ENCODE measurements at places on chromosomes 2 and 18. TPM values are rescaled to one million over a fixed set of nuclear protein-coding genes. Genes with fewer than 3 reads are reported as not detected.

DNA sequence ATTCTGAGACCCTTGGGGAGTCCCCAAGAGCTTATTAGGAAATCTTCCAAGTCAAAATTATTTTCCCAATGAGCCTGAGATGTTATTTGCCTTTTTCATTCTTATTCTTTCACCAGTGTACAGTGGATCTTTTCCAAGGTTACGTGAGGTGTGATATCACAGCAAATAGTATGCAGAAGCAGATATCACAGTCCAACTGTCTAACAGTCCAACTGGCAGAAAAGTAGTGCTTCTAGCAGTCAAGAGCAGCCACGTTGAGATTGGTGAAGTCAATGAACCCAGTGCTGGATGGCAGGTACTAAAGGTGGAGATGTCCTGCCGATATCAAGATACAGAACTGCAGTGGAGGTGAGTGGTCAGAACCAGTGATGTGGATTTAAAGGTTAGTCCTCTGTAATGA lies 78.9 kb upstream of the ZNF397 start:
- no peak for DNase-seq

GRCh38 chr18:46555724-46556123 lies 101.3 kb downstream of the LOXHD1 start:
- DNase-seq, result peak; percentile 7

- no peak for DNase-seq
Observed at GRCh38 chr2:212708355-212708754, 169.8 kb upstream of the ERBB4 start.

- no peak for DNase-seq
Observed at GRCh38 chr2:223952280-223952968, 4.8 kb upstream of the MRPL44 start.

- DNase-seq, result peak; percentile 61
Observed at GRCh38 chr2:235050980-235051351, 99.1 kb downstream of the SH3BP4 start.

- DNase-seq, result no peak
Observed at GRCh38 chr2:77807531-77808215, 285.5 kb upstream of the LRRTM4 start.

The RGPD3 gene
- 0.05 TPM for total RNA-seq

- no peak for DNase-seq
Observed at GRCh38 chr2:102397209-102397608, 25.8 kb upstream of the IL18RAP start.

- no peak for DNase-seq
Observed at GRCh38 chr2:113156278-113157117, 17.3 kb upstream of the PSD4 start.

DNA sequence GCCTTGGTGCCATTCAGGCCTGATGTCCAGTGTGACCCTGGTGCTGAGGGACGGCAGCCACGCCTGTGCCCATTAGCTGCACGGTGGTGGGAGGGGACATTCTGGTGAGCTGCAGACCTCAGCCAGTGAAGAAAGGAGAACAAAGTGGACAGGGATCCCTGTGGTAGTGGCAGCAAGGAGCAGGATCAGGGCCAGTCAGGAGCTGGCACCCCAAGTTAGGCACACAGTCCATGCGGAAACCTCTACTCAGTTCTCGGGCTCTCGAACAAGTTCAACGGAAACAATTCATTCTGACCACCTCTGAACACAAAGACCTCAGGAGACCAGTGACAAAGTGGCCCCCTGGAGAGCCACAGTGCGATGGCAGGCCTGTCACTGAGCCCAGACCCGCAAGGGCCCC lies 30.1 kb downstream of the COA5 start:
- no peak for DNase-seq

GRCh38 chr2:160358046-160358445 lies 135.6 kb downstream of the RBMS1 start:
- no peak for DNase-seq

The C2orf72 gene
- 2.0 TPM for total RNA-seq

- no peak for DNase-seq
Observed at GRCh38 chr2:102100371-102101096, 42.0 kb upstream of the IL1R1 start.

DNA sequence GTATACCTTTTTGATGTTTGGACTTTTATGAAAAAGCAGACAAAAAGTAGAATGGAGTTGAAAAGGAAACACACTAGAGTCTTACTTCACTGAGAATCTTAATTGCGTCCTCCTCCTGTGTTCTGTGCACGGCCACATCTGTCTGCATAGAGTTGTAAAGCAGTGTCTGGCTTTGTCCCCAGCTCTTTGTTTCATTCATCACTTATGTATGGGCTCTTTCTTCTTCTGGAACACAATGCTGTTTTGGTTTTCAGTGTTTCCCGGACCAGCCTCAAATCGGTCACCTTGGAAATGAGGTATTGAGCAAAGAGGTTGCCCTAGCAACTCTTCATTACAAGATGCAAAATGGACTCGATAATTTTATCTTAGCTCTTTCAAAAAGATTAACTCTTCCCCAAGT lies 104.3 kb upstream of the CNGA3 start:
- DNase-seq, result no peak

DNA sequence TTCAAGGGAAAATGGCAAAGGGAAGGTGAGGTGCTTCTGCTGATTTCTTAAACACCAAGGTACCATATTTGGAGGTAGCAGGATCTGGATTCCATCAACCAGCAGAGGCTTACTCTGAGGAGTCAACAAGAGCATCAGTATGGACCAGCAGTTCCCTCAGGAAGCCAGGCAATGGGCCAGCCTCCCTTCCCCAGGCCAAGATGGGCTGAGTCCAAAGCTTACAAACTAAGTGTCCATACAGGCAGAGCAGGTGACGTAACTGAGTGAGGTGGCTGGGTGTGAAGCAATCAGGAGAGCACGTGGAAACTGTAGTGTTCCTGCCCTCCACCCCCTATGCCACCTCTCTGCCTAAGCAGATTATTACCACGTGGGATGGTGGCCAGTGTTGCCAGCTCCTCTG lies 134.2 kb upstream of the HNRNPA3 start:
- DNase-seq, result no peak

The CREG2 gene
- total RNA-seq, result 0.20 TPM

The QPCT gene
- total RNA-seq, result 311 TPM

DNA sequence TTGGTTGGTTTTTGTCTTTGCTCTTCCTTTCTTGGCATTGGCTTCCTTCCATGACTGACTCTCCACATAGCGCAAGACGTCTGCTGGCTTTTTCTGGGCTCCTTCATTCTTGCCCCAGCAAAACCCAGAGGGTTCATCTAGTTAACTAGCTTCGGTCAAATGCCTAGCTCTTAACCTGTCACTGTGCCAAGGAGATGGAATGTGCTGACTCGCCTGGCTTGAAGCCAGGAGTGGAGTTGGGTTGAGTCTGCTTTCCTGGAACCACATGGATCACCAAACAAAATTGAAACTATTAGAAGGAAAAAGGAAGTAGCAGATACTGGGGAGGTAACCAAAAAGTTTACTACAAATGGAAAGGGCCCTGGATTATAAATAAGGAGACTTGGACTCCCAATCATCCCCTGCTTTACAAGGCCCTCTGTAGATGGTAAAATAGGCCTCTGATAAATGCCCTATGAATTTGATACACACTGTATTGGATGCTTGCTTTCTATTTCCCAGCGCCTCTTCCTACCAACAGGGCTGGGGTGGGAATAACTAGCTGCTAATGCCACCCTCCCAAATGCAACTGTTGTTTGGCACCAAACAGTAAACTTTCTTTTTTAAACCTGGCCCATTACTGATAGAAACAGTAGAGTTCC lies 11.3 kb downstream of the MALT1 start:
- DNase-seq, result peak; percentile 23

GRCh38 chr18:59941331-59941730 lies 41.5 kb downstream of the PMAIP1 start:
- DNase-seq, result no peak

GRCh38 chr18:5868218-5868854 lies 27.0 kb downstream of the TMEM200C start:
- DNase-seq, result peak; percentile 83

DNA sequence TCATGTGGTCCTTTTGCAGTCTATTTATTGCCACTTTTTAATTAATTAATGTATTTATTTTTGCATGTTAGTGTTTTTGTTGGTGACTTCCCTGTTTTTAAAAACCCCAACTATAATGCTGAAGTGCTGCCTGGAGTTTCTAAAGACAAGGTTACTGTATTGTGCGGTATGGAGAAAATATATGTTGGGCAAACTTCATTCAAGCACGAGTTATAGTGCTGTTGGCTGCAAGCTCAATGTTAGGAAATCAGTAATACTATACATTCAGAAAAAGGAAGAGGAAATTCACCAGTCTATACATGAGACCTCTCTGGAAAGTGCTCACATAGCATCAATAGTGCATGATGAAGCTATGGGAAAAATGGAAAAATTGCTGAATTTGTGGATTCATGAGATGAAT lies 15.4 kb upstream of the RBMS1 start:
- DNase-seq, result no peak

The C2orf68 gene
- 42.3 TPM for total RNA-seq

- DNase-seq, result no peak
Observed at GRCh38 chr2:19714926-19715325, 186.9 kb downstream of the TTC32 start.

DNA sequence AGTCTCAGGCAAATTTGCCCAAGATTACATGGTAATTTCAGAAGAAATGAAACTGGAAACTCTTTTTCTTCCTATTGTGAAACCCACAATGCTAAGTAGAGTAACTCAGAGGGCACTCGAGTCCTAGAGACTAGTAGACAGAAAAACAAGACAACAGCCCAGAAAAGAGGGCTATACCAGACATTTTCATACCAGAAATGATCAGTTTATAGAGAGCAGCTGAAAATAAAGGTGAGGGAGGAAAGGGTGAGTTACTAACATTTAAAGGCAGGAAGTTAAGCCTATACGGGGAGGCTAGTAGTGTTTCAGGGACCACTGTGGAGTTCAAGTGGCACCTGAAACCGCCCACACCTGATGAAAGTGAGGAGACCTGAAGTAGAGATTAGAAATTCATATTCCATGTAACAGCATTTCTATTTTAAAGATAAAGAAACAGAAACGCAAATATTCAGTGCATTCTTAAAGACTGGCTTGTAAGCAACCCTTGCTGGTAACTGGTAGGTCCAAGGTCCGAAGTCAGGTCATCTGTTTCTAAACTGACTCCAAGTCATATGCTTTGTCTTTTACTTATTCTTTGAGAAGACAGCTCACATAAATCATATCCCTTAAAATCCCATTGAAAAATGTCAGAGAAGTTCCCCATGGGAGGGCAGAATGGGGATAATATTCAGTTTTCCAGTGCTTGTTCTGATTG lies 145.1 kb upstream of the ITGB6 start:
- no peak for DNase-seq

DNA sequence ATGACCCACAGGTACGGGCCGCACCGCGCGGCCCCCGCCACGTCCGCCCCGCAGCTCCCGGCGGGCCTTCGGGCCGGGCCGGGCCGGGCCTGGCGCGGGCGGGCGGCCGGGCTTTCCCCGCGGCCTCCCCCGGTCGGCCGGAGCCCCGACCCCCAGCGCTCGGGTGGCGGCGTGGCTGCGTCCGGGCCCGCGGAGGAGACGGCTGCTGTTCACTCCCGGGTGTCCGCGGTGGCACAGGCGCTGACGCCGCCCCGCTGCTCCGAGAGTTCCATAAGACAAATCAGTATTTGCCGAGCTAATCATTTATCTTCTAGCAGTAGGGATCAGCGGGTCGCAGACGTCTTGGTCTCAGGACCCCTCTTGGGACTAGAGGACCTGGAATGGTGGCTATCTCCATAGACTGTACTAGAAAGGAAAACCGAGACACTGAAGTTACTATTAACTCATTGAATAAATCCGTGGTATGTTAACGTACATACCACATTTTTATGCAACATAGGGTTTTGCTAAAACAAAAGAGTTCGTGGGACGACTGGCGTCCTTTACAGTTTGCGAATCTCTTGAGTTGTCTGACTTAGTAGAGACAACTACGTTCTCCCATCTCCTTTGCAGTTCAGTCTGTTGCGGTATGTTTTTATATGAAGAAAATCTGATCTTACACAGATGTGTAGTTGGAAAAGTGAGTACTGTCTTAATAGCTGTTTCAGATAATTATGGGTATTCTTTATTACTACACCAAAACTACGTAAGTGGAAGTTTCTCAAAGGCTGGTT lies 500 bp downstream of the LIMS1 start:
- peak; percentile 7 for DNase-seq

The BCL11A gene
- 2.1 TPM for total RNA-seq

DNA sequence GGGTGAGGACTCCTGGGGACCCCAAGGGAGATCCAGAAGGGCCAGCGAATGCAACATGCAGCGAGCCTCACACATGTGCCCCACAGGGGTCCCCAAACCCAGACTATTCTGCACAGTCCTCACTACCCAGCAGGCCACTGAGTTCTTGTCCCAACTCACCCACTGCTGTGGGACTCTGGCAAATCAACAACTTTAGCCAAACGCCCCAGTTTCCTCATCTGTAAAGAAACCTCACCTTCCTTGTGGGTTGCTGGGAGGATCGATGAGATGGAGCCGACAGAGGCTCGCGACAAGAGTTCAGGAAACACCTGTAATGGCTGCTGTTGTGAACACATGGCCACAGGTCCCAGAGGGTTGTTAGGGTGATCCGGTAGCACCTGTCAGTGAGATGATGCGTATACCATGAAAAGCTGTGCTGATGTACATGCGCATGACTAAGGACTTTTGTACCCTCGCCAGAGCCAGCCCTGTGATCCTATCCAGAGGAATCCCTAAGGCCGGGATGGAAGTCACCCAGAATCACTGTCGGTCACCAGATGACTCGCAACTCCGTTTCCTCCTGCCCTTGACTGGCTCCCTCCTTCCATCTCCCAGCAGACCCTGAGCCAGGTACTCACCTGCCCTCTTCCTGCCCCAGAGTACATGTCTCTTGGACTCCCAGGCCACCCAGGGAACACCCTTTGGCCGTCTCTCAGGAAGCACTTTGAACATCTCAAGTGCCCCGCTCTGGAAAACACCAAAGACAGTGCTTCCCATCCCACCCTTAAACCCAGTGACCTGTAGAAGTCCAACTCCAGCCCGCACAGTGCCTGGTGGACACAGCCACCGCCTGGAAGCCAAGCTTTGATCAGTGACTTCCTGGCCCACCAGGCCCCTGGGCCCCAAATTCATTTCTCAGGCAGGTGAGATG lies 103.3 kb upstream of the ID2 start:
- DNase-seq, result no peak

GRCh38 chr2:88560619-88561307 lies 66.5 kb downstream of the EIF2AK3 start:
- no peak for DNase-seq

The TSPYL6 gene
- total RNA-seq, result not detected

DNA sequence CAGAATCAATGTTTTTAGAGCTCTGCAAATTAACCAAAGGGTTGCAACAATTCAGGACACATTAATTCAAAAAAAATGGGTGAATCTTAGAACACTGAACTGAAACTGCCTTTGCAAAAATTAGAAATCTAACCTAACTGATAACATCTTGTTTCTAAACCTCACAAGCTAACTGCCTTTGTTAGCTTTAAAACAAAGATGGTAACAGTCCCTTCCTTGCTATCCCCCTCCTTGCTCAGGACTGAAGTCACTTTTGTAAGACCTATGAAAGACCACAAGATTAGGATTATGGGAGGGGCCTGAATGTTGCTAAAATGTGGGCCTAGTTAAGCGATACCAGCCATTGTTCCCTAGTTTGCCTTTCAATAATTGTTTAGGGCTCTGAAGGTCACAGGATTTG lies 44.9 kb upstream of the LONRF2 start:
- DNase-seq, result no peak

- DNase-seq, result no peak
Observed at GRCh38 chr18:23542461-23542860, 39.1 kb downstream of the RMC1 start.

- no peak for DNase-seq
Observed at GRCh38 chr18:2905854-2906703, 59.3 kb downstream of the EMILIN2 start.

The CPSF3 gene
- total RNA-seq, result 78.5 TPM
